Left kidney (tissue), 8 donors: ENCODE measurements at places on chromosomes 5 and 9.

DNA sequence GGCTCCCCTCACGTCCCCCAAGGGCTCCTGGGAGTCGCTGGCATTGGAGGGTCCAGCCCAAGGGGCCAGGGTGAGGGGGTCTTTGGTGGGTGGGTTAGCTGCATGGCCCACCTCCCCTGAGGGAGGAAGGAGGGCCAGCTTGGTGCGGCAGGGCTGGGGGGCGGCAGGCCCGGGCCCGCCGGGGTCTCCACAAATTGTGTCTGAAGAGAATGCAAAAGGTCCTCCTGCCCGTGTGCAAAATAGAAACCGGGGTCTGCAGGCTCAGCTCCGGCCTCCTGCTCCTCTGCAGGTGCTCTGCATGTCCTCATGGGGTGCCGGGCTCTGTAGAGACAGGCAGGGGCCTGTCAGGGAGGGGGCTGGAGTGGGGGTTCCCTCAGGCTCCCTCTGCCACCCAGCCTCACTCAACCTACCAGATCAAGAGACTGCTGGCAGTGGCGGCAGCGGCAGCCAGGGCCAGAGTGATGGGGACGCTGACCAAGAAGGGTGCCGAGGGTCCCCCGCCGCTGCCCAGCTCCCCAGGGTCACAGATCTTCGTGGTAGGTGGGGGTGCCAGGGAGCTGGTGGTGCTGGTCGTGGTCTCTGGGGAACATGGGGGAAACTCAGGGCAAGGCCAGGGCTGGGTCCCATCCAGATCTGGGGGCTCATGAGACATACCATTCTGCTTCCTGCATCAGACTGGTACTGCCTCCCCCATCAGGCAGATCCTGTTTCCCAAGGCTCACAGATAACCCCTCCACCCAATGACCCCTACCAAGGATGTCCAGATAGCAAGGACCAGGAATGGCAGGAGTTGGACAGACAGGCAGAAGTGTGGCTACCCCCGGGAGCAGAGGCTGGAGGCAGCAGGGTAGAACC, 29.2 kb upstream of the ENHO start:
- DNase-seq = no peak

DNA sequence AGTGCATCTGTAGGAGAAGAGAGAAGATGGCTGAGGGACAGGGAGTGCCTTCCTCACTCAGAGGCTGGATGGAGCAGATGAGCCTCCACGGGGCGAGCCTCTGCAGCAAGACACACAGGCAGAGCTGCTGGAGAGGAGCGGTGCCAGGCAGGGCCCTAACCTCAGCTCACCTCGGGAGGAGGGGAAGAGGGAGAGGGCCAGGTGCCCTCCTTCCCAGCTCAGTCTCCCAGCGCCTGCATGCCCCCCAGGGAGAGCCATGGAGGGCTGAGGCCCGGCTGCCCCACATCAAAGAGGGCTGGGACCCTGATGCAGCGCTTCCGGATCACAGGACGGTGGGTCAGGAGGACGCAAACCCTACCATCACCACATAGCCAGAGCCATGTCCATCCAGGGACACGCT, 13.6 kb upstream of the SPATA31E1 start:
- DNase-seq = no peak

DNA sequence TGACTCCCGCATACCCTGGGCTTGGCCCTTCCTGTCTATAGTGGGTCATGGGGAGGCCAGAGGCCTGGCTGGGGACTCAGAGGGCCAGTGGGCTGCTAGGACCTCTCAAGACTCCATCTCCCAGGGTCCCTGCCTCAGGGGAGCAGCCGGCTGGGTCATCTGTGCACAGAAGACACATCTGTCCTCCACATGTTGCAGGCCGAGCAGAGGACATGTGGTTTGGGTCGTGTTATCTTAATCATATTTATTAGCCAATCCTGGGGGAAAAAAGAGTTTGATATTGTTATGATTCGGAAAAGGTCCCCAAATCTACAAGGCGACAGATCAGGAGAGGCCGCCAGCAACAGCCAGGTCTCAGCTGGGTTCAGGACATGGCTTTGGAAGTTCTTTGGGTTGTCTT, 14.4 kb downstream of the LMX1B start:
- DNase-seq = no peak

DNA sequence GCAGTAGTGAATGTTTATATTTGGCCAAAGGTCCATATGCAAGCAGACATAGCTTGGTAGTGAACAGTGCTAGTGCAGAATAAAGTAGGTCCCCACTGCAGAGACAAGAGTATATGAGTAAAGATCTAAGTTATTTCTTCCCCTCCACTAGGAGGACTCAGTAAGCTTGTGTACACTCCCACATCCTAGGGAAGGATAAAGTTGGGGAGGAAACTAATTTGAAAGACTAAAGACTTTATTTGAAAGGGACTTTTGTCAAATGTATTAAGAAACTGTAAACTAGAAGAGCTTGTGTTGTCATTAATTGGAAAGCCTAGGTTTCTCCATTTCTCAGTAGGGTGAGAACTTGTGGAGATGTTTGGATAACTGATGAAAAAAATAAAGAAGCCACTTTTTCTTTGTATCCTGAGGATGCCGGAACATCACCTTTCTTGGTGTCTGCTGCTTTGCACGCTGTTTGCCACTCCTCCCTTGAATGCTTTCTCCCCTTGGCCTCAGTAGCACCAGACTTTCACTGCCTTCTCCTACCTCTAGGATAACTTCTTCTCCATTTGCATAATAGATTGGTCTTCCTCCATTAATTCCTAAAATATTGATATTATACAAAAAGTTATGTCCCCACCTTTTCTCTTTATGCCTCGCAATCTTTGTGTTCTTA, 329.0 kb downstream of the PARP8 start:
- DNase-seq = no peak

- DNase-seq = no peak
Observed at GRCh38 chr5:151198861-151199260, 25.0 kb downstream of the CCDC69 start.

GRCh38 chr5:24320643-24321042, 324.1 kb downstream of the CDH10 start:
- no peak for DNase-seq

DNA sequence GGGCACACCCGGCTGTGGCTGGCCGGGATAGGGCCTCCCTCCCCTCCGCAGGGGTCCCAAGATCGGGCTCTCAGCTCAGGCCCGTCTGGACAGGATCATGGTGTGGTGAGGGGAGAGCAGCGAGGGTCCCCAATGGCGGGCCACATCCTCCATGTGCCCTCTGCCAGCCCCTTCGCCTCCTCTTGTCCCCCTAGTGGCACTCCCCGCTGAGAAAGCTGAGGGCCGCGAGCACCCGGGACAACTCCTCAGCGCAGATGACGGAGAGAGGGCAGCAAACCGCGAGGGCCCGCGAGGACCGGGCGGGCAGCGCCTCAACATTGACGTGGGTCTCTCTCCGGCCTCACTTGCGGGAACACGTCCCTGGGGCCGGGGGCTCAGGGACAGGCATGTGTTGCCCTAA, 24.6 kb downstream of the NKD2 start:
- no peak for DNase-seq

DNA sequence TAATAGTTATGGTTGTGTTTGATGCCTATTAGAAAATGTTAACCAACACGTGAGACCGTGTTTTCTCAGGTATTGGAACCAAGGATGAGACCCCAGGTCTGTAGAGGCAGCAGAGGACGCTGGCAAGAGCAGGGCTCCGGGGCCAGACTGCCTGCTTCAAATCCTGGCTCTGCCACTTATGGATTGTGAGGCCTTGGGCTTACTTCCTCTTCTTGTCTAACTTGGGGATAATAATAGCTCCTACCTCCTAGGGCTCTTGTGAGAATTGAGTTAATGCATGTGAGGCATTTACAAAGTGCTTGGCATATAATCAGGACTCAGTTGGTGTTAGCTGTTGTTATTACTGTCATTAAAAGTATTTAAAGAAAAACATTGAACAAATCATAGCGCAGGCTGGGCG, 85.5 kb upstream of the PITX1 start:
- DNase-seq = no peak

DNA sequence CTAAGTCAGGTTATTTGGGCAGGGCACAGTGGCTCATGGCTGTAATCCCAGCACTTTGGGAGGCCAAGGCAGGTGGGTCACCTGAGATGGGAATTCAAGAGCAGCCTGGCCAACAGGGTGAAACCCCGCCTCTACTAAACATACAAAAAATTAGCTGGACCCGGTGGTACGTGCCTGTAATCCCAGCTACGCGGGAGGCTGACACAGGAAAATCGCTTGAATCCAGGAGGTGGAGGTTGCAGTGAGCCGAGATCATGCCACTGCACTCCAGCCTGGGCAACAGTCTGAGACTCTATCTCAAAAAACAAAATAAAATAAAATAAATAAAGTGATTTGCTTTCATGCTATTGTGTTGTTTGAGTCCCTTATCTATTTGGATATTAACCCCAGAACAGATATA, 8.2 kb upstream of the FBXW2 start:
- DNase-seq = no peak

DNA sequence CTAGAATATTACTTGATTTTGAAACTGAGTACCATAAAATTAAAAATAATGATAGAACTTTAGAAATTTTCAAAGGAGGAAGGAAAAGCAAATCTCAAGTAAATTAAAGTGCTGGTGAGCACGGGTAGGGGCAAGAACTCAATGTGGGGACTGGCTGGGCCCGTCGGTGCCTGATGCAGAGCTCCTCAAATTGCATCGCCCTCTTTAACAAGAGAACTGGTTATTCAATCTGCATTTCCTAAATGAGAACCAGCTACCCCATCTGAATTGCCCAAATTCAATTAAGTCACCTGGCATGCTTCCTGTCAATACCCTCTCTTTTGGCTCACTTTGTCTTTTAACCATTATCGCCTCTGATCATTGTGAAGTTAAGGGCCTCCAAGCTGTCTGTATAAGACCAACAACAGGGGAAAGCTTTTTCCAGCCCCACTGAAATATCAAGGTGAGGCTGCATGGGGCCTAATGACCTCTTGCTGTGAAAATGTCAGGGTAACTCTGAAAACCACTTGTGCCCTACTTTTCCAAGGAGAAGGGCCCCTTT, 316.7 kb downstream of the SLIT3 start:
- no peak for DNase-seq

DNA sequence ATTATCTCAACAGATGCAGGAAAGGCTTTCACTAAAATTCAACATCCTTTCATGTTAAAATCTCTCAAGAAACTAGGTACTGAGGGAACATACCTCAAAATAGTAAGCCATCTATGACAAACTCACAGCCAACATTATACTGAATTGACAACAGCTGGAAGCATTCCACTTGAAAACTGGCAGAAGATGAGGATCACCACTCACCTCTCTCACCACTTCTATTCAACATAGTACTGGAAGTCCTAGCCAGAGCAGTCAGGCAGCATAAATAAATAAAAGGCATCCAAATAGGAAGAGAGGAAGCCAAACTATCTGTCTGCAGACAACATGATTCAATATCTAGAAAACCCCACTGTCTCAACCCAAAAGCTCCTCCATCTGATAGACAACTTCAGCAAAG, 203.6 kb upstream of the GRAMD2B start:
- DNase-seq = no peak

DNA sequence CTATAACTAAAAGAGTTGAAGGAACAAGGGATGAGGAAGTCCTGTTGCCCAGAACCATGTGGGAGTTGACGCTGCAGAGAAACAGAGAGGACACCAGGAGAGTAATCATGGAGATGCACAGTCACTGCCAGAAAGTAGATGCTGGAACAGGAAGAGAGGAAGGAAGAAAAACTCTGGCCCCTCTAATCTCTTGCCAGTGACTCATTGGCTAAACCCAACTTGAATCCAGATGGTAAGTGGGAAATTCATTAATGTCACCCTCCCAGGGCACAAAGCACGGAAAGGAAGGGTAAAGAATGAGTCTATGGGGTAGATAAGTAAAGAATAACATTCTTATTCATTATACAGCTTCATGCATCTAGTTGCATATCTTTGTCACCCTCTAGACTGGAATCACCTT, 631.9 kb downstream of the PRELID2 start:
- DNase-seq = no peak

DNA sequence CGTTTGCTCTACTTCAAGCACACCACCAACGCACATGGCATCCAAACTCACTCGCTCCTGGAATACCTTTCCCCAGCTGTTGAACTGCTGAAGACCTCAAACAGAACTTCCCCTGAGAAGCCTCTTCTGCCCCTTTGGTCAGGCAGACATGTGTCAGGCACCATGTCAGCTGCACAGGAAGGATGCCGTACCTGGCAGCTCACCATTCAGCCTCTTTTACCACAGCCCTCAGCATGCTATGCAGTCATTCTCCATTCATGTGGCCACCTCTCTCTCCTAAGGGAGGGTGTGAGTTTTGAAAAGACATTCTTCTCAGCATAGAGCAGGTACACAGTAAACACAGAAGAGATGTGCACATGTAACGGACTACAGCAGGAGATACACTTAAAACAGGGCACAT, 14.2 kb downstream of the IL4 start:
- no peak for DNase-seq

DNA sequence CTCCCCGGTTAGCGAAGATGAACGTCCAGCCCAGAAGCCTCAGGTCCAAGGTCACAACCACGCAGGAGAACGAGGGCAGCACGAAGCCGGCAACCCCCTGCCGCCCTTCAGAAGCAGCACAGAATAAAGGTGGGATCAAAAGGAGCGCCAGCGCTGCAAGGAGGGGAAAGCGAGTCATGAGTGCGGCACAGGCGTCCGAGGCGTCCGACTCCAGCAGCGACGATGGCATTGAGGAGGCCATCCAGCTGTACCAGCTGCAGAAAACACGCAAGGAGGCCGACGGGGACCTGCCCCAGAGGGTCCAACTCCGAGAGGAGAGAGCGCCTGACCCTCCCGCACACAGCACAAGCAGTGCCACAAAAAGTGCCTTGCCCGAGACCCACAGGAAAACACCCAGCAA, 5.8 kb downstream of the PPP1R26 start:
- no peak for DNase-seq

- no peak for DNase-seq
Observed at GRCh38 chr5:1516615-1517601, 6.9 kb downstream of the LPCAT1 start.

DNA sequence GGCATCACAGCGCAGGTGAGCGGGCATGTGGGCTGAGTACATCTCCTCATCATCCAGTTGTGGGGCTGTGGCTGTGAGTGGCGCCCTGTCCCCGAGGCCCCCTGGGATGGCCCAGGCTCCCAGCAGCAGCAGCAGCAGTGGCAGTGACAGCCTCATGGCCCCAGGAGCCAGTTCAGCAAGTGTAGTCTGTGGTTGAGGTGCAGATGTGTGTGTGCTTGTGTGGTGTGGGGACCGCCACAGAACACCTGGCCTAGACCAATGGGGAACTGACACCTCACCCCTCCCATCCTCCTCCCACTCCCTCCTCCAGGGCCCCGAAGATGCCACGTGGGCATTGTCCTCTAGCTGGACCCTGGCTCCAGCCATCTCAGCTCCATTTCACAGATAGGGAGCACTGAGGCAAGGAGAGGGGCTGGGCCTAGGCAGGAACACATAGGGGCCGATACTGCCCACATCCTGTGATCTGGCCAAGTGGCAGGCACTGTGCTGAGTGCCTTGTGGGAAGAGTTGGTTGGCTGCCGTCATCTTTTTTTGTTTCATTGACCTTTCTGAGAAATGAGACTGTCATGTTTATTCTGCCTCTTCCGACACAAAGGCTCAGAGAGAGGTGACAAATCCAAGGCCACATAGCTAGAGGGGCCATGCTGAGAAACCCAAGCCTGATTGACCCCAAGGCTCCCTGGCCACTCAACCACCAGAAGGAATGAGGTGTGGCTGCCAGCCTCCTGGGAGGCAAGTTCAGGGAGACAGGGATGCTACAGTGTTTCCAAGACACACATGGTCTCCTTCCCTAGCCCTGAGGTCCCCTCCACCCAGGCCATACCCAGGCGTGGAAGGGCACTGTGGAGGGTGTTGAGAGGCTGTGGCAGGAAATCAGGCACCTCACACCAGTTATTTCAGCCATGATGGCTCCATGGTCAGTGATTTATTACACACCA, at the start of gene MZB1:
TSS of gene MZB1 (minus strand) at position 213 of the 938 bp plus-strand sequence. CDS start at position 156, 57 bp downstream.
- no peak for DNase-seq

- DNase-seq = no peak
Observed at GRCh38 chr5:11234501-11234911, 473.5 kb upstream of the DAP start.

- no peak for DNase-seq
Observed at GRCh38 chr5:52452098-52452497, 335.6 kb upstream of the ITGA1 start.
